Esophagus muscularis mucosa (tissue), 4 donors: ENCODE measurements at places on chromosomes 4 and X. TPM values are rescaled to one million over a fixed set of nuclear protein-coding genes. Genes with fewer than 3 reads are reported as not detected.

The FAM47C gene
- not detected for total RNA-seq

The TIGD4 gene
- 0.52 TPM for total RNA-seq

The RHOXF2B gene
- not detected for total RNA-seq

The SLC26A1 gene
- total RNA-seq: not detected

The IL15 gene
- 5.0 TPM for total RNA-seq

The GTPBP6 gene
- 57.4 TPM for total RNA-seq

The DDX53 gene
- total RNA-seq: not detected

The GIMD1 gene
- total RNA-seq: not detected
